ENCODE measurements at places on chromosomes 5 and 9. TPM values are rescaled to one million over a fixed set of nuclear protein-coding genes. Genes with fewer than 3 reads are reported as not detected.

GRCh38 chr9:91589101-91589553 is 165.5 kb upstream of the NFIL3 start:
- no peaks in the 10 kb centered on the region for H3K36me3 ChIP-seq
- H3K4me3 ChIP-seq, result no peak overlapping the region
- no peak overlapping the region for H3K27ac ChIP-seq
- no peaks in the 10 kb centered on the region for H3K27me3 ChIP-seq
- H3K4me1 ChIP-seq, result no peaks in the 10 kb centered on the region

DNA sequence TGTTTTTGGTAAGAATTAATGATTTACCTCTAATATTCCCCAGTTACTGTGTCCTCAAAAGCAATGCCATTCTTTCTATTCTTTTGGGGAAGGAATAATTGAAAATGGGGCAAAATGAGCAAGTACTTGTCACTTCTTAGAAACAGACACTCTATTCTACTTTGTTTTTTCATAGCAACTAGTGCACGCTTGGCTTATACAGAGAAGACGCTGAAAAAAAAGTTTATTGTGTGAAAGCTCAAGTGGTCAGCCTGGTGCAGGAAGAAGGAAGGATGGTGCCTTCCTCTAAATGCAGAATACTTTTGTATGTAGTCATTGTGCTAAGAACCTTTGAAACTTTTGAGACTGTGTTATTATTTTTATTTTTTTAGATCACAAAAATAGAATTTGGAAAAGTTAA is 29.6 kb downstream of the ANKDD1B start:
- H3K4me3 ChIP-seq, result no peak overlapping the region
- H3K36me3 ChIP-seq, result no peaks in the 10 kb centered on the region
- H3K27me3 ChIP-seq, result no peaks in the 10 kb centered on the region
- H3K27ac ChIP-seq, result no peak overlapping the region
- no peaks in the 10 kb centered on the region for H3K4me1 ChIP-seq

UBAC1 gene
- 59.2 TPM for total RNA-seq

DNA sequence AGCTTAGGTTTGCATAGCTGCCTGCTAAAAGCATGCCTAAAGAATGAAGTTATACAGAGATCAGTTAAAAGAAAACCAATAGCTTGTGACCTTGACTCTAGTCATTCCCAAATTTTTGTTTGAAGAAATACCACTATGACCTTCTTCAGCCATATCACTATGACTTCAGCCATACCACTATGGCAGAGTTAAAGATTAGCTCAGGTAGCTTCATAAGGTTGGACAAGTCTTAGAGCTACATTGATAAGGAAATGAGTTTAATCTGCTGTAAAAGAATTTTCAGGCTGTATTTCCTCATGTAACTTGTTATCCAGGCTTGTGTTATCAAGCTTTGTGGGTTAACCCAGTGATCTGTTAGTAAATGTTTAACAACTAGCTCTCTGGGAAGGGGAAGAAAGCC is 30.7 kb downstream of the C6 start:
- H3K27me3 ChIP-seq, result no peaks in the 10 kb centered on the region
- no peaks in the 10 kb centered on the region for H3K4me1 ChIP-seq
- no peak for ATAC-seq
- H3K27ac ChIP-seq, result no peak overlapping the region
- no peaks in the 10 kb centered on the region for H3K36me3 ChIP-seq

DNA sequence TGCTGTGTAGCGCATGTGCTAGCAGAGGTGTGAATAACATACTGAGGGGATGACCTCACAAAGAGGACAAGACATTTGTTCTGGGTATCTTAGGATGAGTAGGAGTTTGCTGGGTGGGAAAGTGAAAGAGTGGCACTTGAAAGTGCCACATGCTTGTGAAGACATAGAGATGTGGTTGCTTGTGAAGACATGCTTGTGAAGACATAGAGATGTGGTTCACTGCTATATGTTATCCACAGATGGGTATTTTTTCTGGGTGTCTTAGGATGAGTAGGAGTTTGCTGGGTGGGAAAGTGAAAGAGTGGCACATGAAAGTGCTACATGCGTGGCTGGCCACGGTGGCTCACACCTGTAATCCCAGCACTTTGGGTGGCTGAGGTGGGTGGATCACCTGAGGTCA is 63.6 kb downstream of the MAST4 start:
- H3K36me3 ChIP-seq, result no peaks in the 10 kb centered on the region
- H3K4me1 ChIP-seq, result no peaks in the 10 kb centered on the region
- H3K27ac ChIP-seq, result no peak overlapping the region
- no peaks in the 10 kb centered on the region for H3K27me3 ChIP-seq
- ATAC-seq, result no peak
- H3K4me3 ChIP-seq, result no peak overlapping the region

DNA sequence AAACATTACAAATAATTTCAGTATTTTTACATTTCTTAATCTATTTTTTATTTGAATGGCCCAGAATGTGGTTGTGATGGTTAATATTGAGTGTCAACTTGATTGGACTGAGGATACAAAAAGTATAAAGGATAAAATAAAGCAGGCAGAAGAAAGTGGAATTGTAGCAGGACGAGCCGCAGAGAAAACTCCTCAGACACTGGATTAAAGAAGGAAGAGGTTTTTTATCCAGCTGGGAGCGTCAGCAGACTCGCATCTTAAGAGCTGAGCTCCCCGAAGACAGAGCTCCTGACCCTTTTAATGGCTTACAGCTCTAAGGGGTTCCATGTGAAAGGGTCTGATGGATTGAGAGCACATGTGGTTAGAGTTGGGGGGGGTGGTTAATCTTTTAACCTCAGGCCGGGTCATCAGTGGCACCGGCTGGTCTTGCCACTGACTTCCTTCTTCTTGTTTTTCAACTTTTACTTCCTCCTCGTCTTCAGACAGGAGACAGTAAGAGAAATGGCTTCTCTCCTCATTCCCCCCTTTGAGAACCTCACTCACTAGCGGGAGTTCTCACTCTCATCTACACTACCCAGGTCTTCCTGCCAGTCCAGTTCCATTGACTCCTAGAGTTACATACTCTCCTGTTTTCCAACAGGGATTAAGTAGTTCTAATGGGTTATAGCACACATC is 80.0 kb downstream of the TMEM161B start:
- H3K4me1 ChIP-seq, result no peaks in the 10 kb centered on the region
- no peaks in the 10 kb centered on the region for H3K27me3 ChIP-seq
- no peak overlapping the region for H3K27ac ChIP-seq

- H3K27me3 ChIP-seq, result peaks cover 18% of the 10 kb centered on the region
- H3K27ac ChIP-seq, result no peak overlapping the region
- H3K4me3 ChIP-seq, result no peak overlapping the region
- H3K4me1 ChIP-seq, result no peaks in the 10 kb centered on the region
Observed at GRCh38 chr5:31863991-31864411, 225.1 kb downstream of the PDZD2 start.

TERT gene
- not detected for total RNA-seq

DNA sequence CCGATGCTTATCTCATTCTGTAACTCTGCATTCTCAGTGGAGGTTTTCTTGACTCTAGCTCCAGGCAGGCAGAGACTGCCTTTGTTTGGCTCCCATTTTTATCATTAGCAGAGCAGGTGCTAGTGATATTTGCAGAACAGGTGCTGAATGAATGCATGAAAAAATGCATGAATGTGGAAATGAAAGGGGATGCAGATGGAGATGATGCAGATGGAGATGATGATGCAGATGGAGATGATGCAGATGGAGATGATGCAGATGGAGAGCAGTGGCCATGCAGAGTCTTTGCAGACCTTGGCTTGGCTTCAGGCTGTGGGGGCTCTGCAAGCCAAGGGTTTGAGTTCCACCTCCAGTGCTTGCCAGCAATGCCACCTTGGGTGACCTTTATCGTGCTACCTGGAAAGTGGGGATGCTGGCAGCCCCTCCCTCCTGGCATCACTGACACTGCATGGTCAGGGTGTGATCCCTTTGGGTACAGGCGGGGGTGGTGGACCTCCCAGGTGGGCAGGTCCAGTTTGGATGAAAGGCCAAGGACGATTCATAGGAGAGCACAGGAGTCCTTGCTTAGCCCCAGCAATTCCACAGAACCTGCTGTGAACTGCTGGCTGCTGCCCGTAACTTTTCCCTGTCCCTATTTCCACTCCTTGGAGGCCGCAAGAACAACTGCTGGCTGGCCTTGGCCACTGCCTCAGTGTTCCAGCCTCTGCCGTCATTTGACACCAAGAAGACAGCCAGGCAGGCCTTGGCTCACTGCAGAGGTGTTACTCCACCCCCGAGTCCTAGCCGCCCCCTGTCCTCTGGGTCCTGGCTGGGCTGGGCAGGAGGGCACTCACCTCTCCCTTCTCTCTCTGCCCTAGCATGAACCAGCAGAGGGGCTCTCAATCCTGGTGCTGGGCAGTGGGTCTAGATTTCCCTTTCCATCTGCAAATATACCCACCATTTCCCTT is 33.0 kb downstream of the ERGIC1 start:
- H3K36me3 ChIP-seq, result no peaks in the 10 kb centered on the region
- peak; percentile 71 for ATAC-seq
- H3K27me3 ChIP-seq, result no peaks in the 10 kb centered on the region
- peak overlapping the region; percentile 87 for H3K27ac ChIP-seq

DNA sequence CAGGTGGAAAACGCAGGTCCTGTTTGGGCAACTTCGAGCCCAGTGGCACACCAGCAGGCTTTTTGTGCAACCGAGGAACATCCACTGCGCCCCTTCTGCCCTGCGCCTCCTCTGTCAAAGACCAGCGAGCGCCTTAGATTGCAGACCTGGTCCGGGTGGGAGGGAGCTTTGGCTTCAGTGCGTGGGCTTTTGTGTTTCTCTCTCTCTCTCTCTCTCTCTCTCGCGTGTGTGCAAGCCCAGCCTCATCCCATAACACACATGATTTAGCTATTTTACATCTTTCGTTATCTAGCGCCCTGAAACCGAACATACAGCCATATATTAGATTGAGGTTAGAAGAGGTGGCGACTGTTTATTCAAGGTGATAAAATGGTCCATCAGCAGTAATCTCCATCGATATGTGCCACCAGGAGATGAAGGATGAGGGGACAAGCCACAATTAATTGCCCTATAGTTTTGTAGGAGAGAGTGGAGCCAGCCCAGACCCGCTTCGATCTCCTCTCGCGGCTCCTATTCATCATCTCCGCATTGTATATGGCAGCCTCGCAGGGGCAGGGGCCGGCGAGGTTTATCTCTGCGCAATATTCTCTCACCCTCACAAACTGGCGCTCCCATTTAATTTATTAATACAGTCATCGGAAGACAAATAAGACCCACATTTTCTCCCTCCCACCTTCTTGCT is 5.3 kb downstream of the PRDM6 start:
- H3K4me3 ChIP-seq, result peak overlapping the region; percentile 33
- no peak overlapping the region for H3K27ac ChIP-seq
- no peak for ATAC-seq

- peak overlapping the region; percentile 25 for H3K27ac ChIP-seq
- no peaks in the 10 kb centered on the region for H3K27me3 ChIP-seq
- no peaks in the 10 kb centered on the region for H3K4me1 ChIP-seq
- H3K4me3 ChIP-seq, result no peak overlapping the region
- no peak for ATAC-seq
Observed at GRCh38 chr9:13941714-13942113, 372.2 kb downstream of the NFIB start.

GRCh38 chr5:173065155-173065554 is 9.0 kb downstream of the CREBRF start:
- no peak overlapping the region for H3K27ac ChIP-seq
- H3K36me3 ChIP-seq, result no peaks in the 10 kb centered on the region
- no peak for ATAC-seq
- H3K4me3 ChIP-seq, result no peak overlapping the region
- no peaks in the 10 kb centered on the region for H3K27me3 ChIP-seq

ANXA2R gene
- total RNA-seq, result 1.2 TPM
